ENCODE measurements at places on chromosomes 6 and 20.
A peak's percentile ranks its signal among the peaks of the same experiment; 100 is the strongest.

- peak; percentile 55 for DNase-seq
Measured at GRCh38 chr6:35295521-35296315, 1.9 kb upstream of the DEF6 start.

DNA sequence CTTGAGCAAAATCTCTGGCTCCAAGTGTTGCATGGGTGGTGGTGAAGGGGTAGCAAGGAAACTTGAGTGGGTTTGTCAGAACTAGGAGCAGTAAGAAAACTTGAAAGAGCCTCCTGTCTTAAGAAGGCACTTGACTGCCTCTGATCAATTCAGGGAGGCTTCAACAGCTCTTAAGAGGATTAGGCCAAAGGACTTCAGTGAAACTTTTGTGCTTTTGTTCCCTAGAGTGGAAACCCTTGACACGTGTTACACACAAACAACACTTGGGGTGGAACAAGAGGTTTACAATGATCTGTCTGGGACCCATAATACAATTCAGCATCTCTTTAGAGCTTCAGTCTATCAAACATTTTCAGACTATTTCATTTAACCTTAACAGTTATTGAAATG, 80.1 kb upstream of the ARMC2 start:
- DNase-seq, result peak; percentile 18

DNA sequence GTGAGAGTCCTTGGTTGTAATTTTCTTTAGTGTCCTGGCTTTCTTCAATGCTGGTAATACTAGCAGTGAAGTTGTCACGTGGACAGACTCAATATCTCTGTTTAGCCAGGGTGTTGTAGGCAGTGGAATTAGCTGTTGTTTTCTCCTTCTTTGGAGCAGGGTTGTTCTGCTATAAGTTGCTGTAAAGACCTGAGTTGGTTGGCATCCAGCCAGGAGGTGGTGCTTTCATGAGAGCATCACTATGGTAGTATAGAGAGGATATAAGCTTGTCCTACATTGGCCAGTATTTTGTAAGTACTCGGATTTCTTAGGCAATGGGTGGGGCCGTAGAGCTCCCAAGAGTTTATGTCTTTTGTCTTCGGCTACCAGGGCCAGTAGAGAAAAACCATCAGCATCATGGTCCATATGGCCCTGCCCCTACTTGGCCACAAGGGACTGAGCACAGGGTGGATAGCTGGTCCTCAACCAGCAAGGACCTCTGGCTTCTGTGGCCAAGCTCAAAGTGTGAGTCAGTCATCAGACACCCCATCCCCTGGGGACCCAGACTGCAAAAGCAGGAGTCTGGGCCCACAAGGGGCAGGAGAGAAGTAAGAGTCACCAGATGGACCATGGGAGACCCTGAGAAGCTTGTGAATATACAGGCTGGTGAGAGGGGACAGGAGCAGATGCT, 127.9 kb upstream of the NXT1 start:
- no peak for DNase-seq

DNA sequence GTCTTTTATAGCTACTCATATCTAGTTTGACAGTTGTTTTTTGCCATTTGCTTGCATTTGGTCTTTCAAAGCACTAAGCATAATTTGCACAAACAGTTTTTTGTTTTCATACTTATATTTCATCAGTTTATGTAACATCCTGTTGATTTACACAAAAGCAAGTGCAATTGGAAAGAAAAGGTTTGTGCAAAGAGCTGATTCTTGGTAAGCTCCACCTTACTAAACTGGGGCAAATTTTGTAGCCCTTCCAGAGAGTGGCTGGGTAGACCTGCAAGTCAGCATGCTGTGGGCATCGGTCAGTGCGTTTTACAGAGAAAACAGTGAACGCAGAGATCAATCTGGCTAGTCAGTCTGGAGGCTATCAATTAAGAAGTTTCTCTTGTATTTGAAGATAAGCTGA, 34.5 kb downstream of the TXLNB start:
- no peak for DNase-seq

DNA sequence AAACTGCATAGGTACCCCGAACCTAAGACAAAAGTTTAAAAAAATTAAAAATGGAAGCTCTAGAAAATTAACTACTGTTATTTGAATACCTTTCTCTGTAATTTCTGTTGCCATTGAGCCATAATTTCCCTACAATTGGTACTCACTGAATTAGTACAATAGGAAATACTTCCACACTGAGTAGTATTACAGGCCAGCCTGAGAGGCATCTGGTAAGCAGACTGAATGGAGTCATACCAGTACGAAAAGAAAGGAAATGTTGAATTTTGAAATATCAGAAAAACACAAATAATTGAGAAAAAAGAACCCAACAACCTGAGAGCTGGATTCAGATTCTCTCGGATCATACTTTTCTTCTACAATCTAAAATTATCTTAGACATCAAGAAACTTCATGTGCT, 791.3 kb downstream of the TENT5A start:
- DNase-seq, result no peak

- no peak for DNase-seq
Measured at GRCh38 chr6:137105375-137105774, 60.6 kb upstream of the IL20RA start.

- DNase-seq, result no peak
Measured at GRCh38 chr20:37726971-37727956, 33.4 kb downstream of the CTNNBL1 start.

DNA sequence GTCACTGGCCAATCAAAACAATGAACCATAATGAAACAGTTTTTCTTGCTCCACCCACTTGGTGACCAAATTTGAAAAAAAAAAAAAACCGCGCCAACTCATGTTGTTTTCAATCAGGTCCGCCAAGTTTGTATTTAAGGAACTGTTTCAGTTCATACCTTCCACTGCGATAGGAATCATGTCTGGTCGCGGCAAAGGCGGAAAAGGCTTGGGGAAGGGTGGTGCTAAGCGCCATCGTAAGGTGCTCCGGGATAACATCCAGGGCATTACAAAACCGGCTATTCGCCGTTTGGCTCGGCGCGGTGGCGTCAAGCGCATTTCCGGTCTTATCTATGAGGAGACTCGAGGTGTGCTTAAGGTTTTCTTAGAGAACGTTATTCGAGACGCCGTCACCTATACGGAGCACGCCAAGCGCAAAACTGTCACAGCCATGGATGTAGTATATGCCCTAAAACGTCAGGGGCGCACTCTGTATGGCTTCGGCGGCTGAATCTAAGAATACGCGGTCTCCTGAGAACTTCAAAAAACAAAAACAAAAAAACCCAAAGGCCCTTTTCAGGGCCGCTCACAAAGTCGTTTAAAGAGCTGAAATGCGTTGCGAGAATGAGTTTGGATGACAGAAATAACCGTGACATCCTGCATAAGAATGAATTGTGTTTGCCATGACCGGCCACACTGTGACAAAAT, 16.7 kb downstream of the HFE start:
- no peak for DNase-seq

GRCh38 chr20:33313686-33314314, 30.8 kb downstream of the BPIFB1 start:
- no peak for DNase-seq

DNA sequence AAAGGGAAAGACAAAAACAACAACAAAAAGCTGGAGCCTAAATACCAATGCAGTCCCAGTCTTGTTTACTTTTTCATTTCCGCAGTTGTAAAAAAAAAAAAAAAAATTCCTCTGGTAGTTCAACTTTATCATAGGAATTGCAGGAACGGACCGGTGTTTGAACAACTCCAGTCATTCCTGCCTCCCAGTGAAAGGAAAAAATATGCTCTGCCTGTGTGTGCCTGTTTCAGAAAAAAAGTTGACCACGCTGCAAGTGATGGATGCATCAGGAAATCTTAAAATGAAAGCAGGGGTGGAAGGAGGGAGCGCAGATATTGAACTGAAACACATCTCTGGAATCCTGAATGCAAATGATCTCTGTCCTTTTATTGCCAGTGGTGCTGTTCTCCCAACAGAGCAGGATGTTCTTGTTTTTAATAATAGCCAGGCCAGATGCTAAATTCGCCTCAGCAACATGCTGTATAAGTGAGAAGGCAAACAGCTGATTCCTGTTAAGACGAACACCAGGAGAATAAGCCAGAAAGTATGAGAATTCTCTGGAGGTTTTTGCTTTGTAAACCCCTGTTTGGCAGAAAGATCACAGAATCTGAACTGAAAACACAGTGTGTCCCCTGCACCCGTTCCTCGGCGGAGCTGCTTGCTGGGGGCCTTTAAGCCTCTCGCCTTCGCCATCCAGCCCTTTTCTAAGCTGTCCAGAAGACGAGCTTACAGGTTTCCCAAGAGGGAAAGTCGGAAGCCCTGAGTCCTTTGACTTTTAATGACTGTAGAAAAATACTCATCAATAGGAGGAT, 178.4 kb upstream of the SUPT3H start:
- DNase-seq, result no peak

DNA sequence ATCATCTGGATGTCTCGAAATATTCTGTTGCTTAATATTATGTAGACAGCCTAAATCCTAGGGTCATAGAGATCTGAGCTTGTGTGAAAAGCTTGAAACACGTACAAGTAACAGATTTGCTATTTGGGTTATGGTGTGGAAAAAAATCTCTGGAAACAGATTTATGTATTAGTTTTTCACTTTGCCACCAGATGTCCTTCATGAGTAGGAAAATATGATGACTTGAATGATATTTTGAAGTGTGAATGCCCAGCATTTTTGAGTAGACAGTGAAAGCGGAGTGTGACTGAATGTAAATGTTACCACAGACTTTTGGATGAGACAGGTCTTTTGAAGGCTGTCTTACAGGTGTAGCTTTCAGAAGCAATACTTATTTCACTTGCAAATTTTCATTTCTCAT, 4.2 kb upstream of the BMP6 start:
- no peak for DNase-seq

GRCh38 chr6:139863964-139864363, 489.5 kb upstream of the CITED2 start:
- no peak for DNase-seq

- DNase-seq, result peak; percentile 75
Measured at GRCh38 chr20:44552950-44553908, 29.1 kb upstream of the PKIG start.

DNA sequence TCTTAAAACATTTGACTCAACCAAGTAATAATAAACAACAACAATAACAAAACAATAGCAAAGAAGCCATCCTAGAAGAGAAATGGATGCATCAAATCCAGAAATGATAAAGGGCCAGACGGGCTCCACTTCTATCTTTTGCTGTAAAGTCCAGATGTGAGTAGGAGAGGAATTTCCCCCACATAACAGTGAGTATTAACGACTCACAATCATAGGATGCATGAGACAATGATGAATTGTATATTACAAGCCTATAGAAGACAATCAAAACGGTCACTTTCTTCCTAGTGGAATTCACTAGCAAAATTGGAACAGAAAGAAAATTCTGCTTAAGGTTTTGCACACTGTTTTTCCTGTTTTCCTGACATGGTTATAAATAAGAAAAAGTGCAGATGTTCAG, 97.0 kb upstream of the PREP start:
- DNase-seq, result no peak

GRCh38 chr6:149147938-149148718, 169.4 kb upstream of the TAB2 start:
- DNase-seq, result no peak

DNA sequence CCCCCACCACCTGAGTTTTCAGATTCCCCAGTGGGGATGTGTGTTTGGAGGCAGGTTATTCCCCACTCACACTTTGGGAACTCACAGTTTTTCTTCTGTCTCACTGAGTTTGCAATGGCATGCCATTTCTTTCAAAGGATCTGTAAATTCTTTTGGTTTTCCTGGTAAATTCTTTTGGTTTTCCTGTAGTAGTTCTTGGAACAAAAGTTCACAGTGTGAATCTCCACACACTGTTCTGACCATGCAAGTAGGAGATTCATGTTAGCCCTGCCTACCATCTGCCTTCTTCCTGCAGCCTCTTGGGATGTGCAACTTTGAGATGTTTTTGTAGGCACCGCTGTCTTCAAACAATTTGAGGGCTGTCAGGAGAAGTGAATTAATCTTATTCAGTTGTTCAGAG, 165.6 kb upstream of the OGFRL1 start:
- no peak for DNase-seq

- DNase-seq, result no peak
Measured at GRCh38 chr20:43536817-43537440, 21.9 kb upstream of the SGK2 start.

All from DMS79 treated with DMSO at 0.1 percent for 48 hours (cell line).